CD4-positive, alpha-beta T cell (primary cell): ENCODE measurements at places on chromosomes 5 and 9.

- no peak for DNase-seq
Observed at GRCh38 chr9:5326187-5326586, 13.5 kb downstream of the RLN1 start.

DNA sequence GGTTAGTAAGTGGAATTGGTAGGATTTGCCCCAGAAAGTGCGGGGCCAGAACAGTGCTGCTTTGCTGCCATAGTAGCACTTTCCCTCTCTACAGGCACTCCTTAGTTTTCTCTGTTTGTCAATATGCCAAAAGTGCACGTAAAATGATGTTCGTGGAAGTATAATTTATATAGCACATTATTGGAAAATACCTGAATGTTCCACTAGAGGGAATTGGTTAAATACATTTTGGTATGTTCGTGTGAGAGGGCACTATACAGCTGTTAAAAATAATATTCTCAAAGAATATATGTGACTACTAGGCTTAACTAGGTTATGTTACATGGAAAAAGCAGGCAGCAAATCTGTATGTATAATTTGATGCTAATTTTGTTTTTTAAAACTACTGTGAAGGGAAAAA, 184.0 kb upstream of the GDNF start:
- no peak for DNase-seq

GRCh38 chr5:154196281-154196680, 5.7 kb downstream of the GALNT10 start:
- DNase-seq = no peak

DNA sequence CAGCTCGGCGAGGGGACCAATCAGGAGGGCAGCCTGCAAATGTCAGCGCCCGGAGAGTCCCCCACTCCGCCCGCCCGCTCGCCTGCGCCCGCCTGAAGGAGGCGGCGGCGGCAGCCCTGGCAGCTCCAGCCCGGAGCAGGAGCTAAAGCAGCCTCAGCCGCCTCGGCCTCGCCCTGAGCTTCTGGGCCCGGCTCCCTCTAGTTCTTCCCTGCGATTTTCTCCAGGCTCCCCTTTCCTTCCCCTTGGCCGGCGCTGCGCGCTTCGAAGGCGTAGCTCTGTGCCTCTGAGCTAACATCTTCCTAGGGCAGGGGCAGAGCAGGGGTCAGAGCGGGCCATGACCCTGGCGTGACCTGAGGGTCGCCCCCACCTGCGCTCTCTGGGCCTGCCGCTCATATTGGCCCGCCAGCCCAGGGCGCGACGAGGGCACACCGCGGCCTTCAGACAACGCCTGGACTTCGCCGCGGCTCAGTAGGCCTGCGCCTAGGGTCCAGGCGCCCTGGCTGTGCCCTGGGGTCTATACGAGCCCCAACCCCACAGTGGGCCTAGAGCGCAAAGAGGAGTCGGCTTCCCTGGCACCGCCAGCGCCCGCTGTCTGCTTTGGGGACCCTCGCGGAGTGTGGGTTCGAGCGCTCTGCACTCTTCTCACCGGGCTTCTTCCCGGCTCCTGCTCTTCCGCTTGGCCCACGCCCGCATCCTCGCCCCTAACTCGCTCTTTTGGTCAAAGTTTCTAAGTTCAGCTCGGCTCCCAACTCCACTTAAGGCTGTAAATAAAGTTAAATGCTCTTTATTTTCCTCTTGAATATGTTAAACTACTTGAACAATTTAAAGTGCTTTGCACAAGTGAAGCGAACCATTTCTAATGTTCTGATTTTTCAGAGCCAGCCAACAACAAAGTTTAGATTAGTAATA, 504 bp upstream of the OTP start:
- peak; percentile 17 for DNase-seq

- no peak for DNase-seq
Observed at GRCh38 chr9:94140791-94141790, 56.8 kb downstream of the PTPDC1 start.

- DNase-seq = no peak
Observed at GRCh38 chr9:76219560-76220151, 174.6 kb downstream of the RFK start.

DNA sequence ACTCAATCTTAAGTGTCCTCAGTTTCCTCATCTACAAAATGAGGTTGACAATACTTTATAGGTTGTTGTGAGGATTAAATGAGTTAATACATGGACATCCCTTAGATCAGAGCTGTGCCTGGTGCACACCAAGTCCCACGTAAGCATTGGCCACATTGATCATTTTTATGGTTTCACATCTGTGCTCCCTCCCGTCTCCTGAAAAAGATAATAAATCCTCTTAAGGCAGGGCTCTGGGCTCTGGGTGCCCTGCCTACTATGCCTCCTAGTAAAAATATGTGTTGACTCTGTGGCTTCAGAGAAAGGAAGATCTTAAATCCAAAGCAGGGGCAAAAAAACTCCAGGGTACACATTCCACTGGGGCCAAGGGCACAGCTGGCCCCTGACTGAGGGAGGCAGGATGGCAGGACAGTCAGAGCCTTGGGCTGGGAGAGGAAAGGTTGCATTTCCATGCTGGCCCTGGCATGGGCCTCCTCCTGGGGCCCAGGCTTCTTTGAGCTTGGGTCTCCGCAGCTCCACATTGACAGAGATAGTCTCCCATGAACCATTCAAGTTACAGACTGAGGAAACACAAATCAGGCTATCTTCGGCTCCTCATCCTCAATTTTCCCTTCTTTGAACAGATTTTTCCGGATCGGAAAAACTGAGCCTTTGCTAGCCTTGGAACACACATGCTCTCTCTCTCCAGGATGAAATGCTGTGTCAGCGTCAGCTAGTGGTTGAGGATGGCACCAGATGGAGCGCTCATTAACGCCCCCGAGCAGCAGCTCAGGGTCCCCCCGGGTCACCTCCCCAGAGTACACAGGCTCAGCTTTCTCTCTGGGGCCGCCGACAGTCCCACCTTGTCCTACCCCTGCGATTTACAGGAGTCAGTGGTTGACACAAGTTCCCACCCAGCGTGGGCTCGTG, 22.4 kb upstream of the KIF12 start:
- no peak for DNase-seq

DNA sequence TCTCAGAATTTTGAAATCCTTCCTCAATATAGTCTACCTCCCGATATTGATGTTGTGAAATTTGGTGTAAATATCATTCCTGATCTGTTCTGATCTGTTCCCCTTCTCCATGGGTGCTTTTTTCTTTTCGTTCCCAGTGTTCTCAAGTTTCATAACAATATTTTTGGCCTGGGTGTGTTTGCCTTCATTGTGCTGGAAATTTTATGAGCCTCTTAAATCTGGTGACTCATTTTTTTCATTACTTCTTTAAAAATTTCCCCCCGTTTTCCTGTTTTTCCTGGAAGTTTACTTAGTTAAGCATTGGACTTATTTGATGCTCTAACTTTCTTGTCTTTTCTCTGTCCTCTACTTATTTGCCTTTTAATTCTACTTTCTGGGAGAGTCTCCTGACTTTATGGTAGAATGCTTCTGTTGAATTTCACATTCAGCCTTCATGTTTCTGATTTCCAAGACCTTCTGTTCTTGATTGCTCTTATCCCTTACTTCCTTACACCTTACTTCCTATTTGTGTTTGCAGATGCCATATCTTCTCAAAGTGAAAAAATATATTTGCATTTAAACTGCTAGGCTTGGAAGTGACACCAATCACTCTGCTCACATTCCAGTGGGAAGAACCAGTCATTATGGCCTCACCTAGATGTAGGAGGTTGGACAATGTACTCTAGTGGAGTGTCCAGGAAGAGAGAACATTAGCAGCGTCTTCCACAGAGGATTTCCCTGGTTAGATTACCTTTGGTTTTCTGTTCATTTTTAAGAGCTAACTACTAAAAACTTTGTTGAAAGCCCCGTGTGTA, 441.9 kb downstream of the ARHGEF28 start:
- DNase-seq = no peak

GRCh38 chr5:126676195-126676624, 75.5 kb downstream of the PHAX start:
- DNase-seq = peak; percentile 85

DNA sequence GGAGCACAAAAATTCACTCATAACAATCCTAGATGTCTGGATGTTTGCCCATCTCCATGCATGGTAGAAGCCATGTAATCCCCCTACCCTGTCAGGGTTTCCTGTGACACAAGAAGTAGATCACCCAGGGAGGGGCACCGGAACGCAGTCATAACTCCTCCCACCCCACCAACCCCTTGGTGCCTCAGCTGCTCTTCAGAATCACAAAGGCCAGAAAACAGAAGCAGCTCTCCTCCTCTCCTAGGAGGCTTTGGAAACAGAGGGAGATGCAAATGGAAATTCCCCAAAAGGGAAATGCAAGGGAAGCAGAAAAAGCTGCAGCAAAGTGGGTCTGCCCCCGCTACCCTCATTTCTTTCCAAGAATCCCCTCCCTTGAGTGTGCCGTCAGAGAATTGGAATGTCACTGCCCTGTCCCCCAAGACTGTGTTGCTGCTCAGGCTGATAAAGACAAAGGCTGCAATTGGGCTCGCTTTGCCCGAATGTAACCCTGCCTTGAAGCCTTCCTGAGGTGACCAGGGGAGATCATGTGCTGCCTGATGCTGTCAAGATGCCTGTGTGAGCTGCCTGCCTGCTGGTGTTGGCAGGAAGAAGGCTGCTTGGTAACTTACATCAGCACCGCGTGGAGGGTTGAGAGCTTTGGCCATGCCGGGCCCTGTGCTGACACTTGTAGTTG, 65.5 kb upstream of the ABCA1 start:
- DNase-seq = no peak

DNA sequence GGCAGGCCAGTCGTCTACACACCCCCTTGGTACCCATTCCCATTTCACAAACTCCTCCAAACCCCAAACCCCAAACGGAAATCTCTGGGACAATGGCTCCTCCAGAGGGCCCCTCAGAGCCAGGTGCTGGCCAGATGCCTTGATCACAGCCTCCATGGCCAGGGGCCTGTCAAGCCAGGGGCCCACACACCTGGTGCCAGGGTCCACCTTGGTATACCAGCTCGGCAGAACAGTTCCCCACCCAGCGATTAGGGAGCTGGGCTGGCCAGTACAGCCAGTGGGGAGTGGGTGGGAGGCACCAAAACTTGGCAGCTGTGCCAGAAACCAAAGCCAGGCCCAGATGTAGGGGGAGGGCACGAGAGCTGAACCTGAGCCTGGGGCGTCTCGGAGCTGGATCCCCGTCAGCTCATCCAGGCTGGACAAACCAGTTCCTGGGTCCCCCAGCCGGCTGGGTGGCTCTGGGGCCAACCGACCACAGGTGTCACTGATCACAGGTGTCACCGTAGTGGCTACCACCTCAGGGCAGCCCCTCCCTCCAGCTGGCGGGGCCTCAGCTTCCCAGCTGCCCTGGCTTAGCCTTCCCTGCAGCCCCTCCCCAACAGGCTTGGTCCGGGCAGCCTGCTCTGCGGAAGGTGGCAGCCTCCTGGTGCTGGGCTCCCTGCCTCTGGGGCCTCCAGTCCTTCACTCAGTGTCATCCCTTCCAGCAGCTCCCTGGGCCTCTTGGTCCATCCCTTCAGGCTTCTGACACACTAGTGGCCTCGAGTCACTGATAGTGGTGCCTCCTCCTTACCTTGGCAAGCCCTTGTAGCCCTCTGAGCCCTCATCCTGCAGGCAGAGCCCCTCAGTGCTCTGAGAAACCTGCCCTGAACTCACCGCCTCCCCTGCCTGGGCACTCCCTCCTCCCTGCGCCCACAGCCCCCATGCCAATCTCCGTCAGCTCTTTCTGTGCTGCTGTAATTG, 6.6 kb upstream of the RMND5B start:
- DNase-seq = no peak

- DNase-seq = no peak
Observed at GRCh38 chr9:99851500-99851822, 29.8 kb downstream of the NR4A3 start.

GRCh38 chr5:88861231-88861630, 21.8 kb downstream of the MEF2C start:
- DNase-seq = no peak

DNA sequence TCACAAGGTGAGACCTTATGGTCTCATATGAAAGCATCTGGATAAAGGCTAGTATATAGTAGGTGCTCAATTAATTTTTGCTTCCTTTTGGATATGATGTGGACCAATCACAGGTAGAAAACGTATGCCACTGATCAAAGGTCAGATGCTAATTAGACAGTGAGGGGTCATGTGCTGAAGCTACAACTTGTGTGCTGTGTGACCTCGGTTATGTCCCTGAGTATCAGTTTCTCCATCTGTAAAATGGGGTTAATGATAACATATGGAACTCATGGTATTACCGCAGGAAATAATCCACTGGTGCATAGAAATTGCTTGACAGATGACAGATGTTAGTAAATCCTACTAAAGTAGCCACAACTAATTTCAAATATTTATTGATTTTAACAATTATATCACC, 62.0 kb downstream of the PTPN3 start:
- no peak for DNase-seq

DNA sequence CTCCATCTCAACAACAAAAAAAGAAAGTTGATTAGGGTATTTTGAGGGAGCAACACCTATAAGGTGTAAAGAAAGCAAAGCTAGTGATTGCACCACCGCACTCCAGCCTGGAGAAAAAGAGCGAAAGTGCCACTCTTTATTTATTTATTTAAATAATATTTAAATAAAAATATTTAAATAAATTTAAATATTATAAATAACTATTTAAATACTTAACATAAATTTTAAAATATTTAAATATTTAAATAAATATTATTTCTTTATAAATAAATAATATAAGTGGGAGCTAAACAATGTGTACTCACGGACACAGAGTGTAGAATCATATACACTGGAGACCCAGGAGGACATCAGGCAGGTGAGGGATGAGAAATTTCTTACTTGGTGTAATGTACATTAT, 64.4 kb upstream of the TRIO start:
- DNase-seq = no peak

DNA sequence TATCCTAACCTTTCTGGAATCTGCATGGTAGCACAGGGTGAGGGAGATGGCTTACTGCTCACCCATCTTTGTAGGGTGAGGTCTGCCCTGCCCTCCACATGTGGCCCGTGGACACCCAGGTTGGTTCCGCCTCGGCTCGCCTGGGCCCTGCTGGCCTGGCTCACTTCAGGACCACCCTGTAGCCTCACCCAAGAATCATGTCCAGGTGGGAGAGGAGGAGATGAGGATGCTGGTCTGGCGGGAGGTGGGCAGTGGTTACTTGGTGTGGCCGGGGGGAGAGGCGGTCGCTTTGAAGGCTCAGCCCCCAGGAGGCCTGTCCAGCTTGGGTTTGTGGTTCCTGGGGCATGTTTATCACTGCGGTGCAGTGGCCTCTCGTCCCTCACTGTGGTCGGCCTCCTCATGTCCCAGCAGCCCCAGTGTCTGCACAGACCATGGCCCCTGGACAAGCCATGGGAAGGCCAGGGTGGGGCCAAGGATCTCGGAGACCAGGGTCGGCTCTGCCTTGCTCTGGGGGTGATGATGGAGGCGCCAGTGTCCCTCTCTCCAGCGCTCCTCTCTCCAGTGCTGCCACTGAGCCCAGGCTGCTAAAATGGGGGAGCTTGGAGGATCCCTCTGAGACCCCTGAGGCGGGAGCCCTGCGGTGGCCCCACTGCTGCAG, 4.6 kb downstream of the OBP2B start:
- no peak for DNase-seq

DNA sequence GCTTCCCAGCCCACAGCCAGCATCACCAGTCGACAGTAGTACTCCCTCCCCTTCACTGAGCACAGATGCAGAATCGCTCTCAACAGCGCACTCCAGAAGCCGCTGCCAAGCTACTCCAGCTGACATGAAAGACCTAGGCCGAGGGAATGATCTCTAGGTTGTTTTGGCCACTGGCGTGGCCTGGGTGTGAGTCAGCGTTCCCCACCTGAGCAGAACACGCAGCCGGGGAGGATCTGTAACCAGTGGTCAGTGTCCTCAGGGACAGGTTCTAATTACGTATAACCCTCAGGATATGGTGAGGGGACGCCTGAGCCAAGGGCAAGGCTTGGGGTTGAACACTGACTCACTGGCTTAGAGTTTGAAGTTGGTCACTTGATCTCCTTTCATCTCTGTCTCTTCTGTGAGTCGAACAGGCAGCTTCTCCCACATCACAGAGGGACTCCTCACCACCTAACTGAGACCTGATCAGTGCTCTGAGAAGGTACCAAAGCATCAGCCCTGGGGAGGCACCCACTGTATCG, 76.9 kb upstream of the IL17B start:
- DNase-seq = no peak
